ENCODE measurements at places on chromosomes 2 and 18.

DNA sequence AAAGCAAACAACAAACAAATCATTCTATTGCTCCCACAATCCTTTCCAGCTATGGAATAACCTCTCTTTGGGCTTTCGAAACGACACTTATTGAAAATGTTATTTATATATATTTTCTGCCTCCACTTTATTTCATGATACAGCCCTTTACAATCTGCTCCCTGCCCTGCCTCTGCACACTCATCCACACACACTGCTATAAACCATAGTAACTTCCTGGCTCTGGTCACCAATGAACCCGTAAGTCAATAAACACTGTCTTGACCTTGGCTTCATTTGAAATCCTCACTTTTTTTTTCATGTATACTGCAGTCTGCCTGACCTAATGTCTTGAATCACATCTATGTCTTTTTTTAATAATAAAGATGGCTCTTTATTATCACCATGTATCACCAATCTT, 161.5 kb downstream of the SLC39A10 start:
- DNase-seq, result no peak

DNA sequence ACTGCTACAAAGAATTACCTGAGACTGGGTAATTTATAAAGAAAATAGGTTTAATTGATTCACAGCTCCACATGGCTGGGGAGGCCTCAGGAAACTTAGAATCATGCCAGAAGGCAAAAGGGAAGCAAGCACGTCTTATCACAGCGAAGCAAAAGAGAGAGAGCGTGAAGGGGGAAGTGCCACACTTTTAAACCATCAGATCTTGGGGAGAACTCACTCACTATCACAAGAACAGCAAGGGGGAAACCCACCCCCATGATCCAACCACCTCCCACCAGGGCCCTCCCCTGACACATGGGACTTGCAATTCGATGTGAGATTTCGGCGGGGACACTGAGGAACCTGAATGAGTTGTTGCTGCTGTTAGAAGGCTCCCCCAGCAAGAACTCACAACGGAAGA, 220.2 kb upstream of the PIEZO2 start:
- DNase-seq, result peak; percentile 54

DNA sequence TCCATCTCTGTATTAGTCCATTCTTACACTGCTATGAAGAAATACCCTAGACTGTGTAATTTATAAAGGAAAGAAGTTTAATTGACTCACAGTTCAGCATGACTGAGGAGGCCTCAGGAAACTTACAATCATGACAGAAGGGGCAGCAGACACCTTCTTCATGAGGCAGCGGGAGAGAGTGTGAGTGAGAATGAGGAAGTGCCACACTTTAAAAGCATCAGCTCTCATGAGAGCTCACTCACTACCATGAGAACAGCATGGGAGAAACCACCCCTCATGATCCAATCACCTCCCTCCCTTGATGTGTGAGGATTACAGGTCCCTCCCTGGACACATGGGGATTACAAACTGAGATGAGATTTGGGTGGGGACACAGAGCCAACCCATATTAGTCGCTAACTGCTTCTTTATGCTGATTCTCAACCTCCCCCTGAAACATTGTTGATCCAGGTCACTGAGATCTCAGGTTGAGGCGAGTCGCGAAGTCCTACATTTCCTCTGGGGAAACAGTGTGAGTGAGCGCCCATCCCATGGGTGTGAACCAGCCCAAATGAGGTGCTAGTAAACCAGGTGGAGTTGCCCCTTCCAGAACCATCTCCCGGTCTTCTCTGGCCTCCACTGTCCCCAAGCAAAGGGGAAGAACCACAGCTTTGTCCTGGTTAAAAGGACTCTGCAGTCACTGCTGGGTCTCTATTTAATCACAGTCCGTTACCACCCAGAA, 123.8 kb downstream of the CAPN13 start:
- peak; percentile 44 for DNase-seq

- no peak for DNase-seq
Observed at GRCh38 chr2:195602687-195603086, 54.3 kb upstream of the SLC39A10 start.

- no peak for DNase-seq
Observed at GRCh38 chr18:66729442-66730239, 125.8 kb upstream of the CDH19 start.

DNA sequence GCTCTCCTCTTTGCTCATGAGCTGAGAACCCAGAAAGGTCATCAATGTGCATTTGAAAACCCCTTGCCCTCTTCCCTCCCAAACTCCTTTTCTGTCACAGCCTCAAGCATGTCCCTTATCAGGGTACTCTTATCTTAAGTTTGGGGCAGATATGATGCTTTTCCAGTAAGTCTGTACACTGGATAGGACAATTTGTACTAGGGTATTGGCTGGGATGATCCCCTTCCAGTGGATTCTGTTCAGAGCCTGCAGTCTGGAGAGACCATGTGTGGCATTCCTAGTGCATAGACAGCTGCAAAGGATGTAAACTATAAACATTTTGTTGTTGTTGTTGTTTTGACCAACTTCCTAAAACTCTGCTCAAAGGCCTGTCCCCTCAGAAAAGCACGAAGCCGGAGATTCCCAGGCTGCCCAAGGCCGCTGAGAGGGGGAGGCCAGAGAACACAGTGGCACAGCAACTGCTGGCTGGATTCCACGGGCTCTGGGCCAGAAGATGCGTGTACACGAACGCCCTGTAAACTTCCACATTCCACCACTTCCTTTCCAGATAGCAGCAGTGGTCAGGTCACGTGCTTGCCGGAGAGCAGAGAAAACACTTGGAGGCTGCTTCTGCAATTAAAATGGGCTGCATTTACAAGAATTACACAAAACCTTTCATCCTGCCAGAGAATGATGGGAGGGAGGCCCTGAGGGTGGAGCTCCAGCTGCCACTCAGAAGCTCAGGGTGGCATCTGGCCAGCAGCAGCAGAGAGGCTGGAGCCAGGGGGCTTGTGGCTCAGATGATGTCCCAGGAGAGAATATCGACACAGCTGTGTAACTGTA, 42.1 kb downstream of the BMP10 start:
- DNase-seq, result peak; percentile 99

GRCh38 chr2:99936065-99936464, 206.3 kb downstream of the AFF3 start:
- no peak for DNase-seq

DNA sequence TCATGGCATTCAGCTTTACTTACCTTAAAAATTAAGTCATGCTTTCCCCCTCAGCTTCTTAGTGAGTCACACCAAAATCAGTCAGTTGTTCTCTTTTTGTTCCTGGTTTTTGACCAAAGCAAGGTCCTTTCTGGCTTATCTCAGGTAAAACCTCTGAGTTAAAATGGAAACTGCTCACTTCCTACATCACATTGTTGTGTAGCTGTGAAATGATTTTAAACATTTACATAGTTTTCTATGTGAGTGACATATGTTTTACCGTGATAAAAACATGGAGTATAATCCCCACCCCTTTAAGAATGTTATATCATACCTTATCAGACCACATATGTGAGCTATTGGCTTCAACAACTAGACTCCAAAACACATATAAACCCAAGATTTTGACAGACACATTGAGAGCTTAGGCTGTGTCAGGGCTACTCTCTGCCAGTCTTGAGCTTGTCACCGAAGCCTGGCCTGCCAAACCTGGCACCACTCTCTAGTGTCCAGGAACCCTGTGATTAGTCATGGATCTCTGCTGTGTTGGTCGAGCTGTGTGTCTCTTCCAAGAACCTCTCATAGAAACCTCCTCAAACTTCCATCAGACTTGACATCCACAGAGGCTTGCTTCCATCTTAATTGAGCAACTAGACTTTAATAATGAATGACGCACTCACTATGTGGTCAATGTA, 294.5 kb upstream of the FBXO11 start:
- no peak for DNase-seq

DNA sequence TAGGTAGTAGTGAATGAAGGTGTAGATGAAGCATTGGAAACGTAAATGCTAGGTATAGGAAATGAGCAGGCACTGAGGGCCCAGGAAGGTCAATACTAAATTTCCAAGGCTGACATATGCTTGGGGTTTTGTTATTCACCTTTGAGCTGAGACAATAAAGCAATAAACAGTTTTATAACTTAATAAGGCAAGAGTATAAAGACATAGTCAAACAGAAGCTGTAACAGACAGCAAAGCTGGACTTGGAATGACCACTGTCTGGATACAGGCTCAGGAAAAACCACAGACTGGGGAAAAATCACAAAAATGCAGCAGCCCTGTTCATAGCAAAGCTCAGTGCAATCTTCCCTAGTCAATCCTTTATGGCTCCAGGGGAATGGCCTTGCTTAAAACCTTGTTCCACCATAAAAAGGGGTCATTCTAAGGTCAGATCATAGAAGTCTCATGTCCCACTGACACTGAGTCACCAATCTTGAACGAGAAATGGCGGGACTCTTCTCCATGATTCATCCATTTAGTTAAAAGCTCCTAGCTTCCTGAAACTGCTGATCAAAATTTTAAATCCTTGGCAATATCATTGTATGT, 493.3 kb downstream of the CMPK2 start:
- DNase-seq, result no peak

- no peak for DNase-seq
Observed at GRCh38 chr2:213010106-213010779, 141.2 kb downstream of the IKZF2 start.

DNA sequence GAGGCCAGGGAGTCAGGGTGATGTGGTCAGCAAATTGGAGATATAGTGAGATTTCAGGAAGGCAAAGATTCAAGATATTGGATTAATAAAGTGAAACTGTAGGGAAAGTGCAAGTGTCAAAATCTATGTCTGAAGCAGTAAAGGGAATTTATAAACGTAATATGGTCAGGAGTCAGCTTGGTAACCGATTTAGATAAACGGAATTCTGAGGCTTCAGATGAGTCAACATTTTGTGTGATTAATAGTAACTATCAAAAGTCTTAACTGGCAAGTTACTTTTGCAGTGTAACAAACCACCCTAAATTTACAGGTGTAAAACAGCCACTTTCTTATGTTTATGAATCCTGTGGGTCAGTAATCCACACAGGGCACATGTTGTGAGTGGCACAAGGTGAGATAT, 10.9 kb downstream of the MTX2 start:
- no peak for DNase-seq

- DNase-seq, result peak; percentile 19
Observed at GRCh38 chr2:215728504-215729065, 284.8 kb downstream of the MREG start.

DNA sequence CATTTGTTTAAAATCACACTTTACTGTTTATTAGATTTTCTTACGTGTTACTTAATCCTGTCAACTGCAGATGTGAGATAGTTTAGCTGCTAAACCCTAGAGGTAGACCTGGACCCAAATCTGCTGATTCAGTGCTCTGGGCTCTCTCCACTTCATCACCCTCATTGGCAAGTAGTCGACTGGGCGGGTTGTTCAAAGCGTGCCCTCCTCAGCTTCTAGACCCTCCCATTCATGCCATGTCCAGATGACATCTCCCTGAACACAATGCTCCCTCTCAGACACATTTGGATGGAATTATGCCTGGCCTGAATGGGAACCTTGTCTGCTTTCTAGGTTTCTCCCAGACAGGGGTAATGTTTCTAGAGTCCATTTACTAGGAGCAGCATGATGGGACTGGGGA, 43.7 kb downstream of the RPIA start:
- no peak for DNase-seq

GRCh38 chr2:71336802-71337201, 5.2 kb downstream of the ZNF638 start:
- no peak for DNase-seq

- DNase-seq, result no peak
Observed at GRCh38 chr2:981759-982158, 31.1 kb downstream of the SNTG2 start.

DNA sequence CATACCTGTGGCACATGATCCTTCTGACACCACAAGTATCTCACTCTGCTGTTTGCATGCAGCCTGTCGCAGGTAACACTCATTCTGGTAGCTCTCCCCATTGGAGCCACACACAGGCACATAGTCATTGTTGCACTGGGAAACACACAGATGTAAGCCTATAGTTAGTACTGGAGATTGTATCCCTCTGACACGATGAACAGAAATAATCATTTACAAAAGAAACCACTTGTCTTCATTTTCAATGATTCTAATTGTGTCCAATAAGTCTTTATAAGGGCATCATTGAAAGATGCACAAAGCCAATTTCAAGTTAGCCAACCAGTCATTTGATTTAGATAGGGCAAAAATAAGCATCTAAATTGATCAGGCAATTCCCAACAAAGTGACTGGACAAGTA, 10.4 kb downstream of the TMEFF2 start:
- no peak for DNase-seq

DNA sequence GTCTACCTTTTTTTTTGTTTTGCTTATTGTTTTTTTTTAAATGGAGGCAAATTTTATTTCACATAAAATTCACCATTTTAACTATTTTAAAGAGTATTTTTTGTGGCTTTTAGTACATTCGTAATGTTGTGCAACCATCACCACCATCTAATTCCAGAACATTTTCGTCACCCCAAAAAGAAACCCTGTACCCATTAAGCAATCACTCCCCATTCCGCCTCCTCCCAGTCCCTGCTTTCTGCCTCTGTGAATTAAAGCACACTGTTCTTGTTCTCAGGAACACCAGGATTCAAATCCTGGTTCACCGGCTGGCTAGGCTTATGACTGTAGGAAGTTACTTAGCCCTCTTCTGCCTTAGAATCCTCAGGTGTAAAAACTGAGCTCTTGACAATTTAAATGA, 36.9 kb upstream of the EPAS1 start:
- DNase-seq, result no peak

- no peak for DNase-seq
Observed at GRCh38 chr2:25829377-25829704, 48.9 kb downstream of the ASXL2 start.

Data from Kasumi-1 (cell line).